Liver (tissue), 10 donors: ENCODE measurements at places on chromosomes 4 and X. TPM values are rescaled to one million over a fixed set of nuclear protein-coding genes. Genes with fewer than 3 reads are reported as not detected.

Gene TBCK
- 25.5 TPM for total RNA-seq

DNA sequence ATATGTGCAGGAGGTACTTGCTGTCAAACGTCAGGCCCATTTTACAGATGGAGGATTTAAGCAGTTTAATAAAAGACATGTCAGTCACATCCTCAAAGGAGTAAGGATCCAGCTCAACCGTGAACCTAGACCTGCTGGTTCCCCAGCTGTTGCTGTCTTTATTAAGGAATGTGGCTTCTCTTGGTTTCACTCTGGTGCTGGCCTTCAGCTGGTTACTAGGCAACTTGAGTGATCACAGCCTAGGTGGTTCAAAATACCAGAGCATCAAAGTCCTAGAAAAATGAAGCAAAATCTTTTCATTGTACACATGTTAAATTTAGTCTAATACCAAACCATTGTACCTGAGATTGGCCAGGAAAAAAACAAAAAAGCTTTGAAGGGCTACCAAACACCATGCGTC is 32.7 kb upstream of the GLRA2 start:
- H3K27ac ChIP-seq: no peak overlapping the region
- no peaks in the 10 kb centered on the region for H3K27me3 ChIP-seq
- no peaks in the 10 kb centered on the region for H3K36me3 ChIP-seq
- no peak for DNase-seq
- H3K4me1 ChIP-seq: peaks cover 2% of the 10 kb centered on the region

Gene PGAM4
- not detected for total RNA-seq

Gene STAP1
- 0.33 TPM for total RNA-seq

Gene TIGD4
- total RNA-seq: 0.42 TPM

- DNase-seq: no peak
- peaks cover 2% of the 10 kb centered on the region for H3K4me1 ChIP-seq
- peak overlapping the region; percentile 45 for H3K27ac ChIP-seq
- no peaks in the 10 kb centered on the region for H3K36me3 ChIP-seq
Observed at GRCh38 chr4:157004279-157005161, 32.9 kb upstream of the PDGFC start.

Gene AR
- 2.8 TPM for total RNA-seq

GRCh38 chr4:111178231-111178630 is 555.4 kb upstream of the PITX2 start:
- no peak overlapping the region for H3K27ac ChIP-seq
- H3K27me3 ChIP-seq: no peaks in the 10 kb centered on the region
- no peaks in the 10 kb centered on the region for H3K4me1 ChIP-seq
- no peaks in the 10 kb centered on the region for H3K36me3 ChIP-seq

DNA sequence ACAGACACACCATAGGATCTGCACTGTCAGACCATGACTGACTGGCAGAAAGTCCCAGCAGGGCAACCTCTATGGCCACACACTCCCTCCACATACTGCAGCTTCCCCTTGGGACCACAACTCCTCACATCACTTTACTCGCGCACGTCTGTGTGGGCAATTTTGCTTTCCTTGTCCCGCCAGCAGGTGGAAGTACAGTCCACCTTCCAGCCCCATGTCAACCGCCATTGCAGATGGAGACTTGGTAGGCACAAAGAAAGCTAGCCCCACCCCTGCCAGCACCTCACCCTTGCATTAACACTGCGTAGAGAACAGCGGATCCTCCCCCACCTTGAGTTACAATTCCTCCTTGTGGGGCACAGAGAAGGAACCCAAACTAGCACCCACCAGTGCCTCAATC is 74.4 kb upstream of the NAP1L2 start:
- no peaks in the 10 kb centered on the region for H3K4me1 ChIP-seq
- H3K4me3 ChIP-seq: no peak overlapping the region
- H3K36me3 ChIP-seq: no peaks in the 10 kb centered on the region
- no peak overlapping the region for H3K27ac ChIP-seq

Gene BEX5
- total RNA-seq: 0.50 TPM

Gene SLIT2
- 2.3 TPM for total RNA-seq

- H3K27me3 ChIP-seq: no peaks in the 10 kb centered on the region
- H3K27ac ChIP-seq: peak overlapping the region; percentile 16
- H3K36me3 ChIP-seq: no peaks in the 10 kb centered on the region
Observed at GRCh38 chr4:139736274-139736660, 70.6 kb downstream of the MGST2 start.

- no peak for DNase-seq
- H3K36me3 ChIP-seq: no peaks in the 10 kb centered on the region
- H3K27ac ChIP-seq: no peak overlapping the region
Observed at GRCh38 chr4:38204339-38205035, 244.3 kb downstream of the PTTG2 start.

Gene LRRC66
- total RNA-seq: not detected

Gene SLC34A2
- 0.14 TPM for total RNA-seq

Gene IQCM
- not detected for total RNA-seq

DNA sequence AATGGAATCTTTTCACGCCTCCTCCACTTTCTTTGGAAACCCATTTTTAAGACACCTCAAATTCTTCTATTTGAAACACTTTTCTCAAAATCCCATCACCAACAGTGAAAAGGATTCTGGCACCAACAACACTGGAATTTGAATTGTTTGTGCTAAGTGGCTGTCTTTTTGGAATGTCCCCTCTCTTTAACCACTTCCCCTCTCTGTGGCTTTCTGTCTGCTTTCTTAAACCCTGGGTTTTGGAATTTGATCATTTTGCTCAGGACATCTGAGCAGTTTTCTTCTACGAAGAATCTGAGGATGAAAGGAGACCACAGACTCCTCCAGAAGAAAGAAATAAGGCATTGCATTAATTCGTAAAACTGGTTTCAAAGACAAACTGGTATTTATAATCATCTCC is 89.0 kb downstream of the MXRA5 start:
- no peaks in the 10 kb centered on the region for H3K27me3 ChIP-seq
- no peak overlapping the region for H3K27ac ChIP-seq
- no peak overlapping the region for H3K4me3 ChIP-seq
- peaks cover 2% of the 10 kb centered on the region for H3K4me1 ChIP-seq

DNA sequence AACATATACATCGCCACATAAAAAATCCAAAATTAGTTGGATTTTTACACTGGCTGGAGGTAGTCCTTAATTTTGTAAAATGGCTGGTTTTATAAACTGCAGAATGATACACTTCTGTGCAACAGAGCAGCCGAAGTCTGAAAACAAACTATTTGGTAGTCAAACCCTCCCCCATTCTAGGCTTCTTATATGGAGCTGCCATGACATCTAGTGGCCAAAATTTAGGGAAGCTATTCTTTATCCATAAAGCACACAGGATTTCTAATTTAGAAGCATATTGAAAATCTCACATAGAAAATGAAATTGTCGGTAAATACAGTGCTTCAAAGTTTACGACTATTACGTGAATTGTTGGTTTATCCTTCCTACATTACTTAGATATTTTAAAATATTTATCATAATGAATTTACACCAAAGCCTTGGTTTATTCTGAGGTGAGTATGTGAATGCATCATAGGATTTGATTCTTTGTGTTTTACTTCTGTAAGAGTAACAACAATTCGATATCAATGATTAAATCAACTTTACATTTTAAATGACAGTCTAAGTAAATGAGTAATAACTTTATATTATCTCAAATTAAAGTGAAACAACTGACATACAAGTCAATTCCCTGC is 113.4 kb upstream of the FAM241A start:
- no peaks in the 10 kb centered on the region for H3K4me1 ChIP-seq
- H3K27me3 ChIP-seq: no peaks in the 10 kb centered on the region

DNA sequence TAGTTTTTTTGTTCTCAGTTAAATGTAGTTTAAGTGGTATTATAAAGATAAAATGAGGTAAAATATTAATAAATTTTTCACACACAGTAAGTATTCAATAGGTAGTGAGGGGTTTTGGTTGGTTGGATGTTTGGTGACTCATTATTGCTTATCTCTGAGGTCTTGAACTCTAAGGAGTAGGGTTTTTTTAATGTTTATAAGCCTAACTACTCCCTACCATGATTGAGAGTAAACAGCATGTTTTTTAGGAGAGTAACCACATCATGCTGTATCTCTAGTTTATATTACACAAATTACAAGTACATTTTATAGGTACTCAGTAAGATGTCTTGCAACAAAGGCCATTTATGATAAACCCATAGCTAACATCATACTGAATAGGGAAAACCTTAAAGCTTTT is 181.6 kb downstream of the MAPK10 start:
- H3K4me3 ChIP-seq: no peak overlapping the region
- no peak for DNase-seq
- H3K36me3 ChIP-seq: no peaks in the 10 kb centered on the region
- H3K27ac ChIP-seq: no peak overlapping the region

Gene RWDD4
- total RNA-seq: 9.8 TPM

Gene IL13RA2
- total RNA-seq: 3.4 TPM

DNA sequence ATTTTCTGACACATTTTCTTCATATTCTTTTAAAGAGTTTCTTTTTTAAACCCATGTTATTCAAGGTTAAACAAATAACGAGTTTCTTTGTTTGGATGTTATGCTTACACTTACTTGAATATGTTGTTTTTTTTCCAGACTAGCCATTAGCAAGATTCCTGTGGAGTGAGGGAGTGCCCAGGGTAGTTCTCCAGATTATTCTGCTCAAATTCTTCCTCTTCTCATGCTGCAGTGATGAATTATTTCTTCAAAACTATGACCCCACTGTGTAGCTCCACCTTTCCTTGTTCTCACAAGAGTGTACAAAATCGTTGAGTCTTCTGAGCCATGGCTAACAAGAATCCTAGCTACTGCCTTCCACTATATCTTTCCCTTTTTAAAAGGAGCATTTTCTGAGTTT is 134.1 kb upstream of the ELOVL6 start:
- no peak overlapping the region for H3K4me3 ChIP-seq
- H3K27me3 ChIP-seq: no peaks in the 10 kb centered on the region
- DNase-seq: no peak
- H3K27ac ChIP-seq: no peak overlapping the region
